ENCODE measurements at places on chromosomes 12 and 14. TPM values are rescaled to one million over a fixed set of nuclear protein-coding genes. Genes with fewer than 3 reads are reported as not detected.

PCNX1 gene
- 29.5 TPM for total RNA-seq

SRRM4 gene
- not detected for total RNA-seq

DNA sequence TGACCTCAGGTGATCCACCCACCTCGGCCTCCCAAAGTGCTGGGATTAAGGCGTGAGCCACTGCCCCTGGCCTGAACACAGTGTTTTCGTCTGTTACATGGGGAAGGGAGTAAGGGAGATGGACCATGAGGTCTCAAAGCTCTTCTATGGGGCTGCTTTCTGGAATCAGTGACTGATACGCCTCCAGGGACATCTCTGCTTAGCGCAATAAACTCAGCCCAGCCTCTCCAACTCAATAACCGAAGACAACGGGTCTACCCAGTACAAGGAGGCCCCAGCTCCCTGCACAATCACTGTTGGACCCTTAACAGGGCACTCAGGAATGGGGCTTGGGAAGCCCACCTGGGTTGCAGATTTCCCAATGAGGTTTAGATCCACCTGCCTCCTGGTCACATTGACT lies 42.6 kb upstream of the CHGA start:
- DNase-seq, result no peak

DNA sequence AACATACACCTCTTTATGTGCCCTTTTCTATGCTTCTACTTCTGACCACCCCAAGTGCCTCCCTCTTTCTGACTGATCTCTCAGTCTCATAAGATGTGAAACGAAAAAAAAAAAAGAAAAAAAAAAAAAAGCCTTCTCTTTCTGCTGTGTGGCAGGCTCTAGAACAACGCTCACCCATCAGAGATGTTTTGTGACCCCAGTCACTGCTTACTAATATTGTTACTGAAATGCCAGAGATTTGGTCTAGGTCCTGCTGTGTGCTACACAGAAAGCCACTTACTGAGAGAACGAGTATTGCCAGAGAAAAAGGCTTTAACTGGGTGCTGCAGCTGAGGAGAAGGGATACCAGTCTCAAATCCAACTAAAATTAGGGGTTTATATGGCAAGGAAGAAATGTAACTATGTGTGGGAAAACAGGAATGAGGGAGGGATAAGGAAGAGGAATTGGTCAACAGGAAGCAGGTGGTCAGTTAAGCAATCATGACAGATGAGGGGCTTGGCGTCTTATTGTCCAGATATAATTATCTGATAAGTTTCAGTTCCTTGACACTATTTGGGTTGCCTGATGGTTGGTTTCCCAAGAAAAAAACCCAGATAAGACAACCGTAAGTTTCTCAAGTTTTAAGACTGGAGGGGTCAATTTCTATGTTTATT lies 149.0 kb downstream of the NAV3 start:
- no peak for DNase-seq

- DNase-seq, result no peak
Measured at GRCh38 chr12:3753544-3754284, 805 bp upstream of the CRACR2A start.

DNA sequence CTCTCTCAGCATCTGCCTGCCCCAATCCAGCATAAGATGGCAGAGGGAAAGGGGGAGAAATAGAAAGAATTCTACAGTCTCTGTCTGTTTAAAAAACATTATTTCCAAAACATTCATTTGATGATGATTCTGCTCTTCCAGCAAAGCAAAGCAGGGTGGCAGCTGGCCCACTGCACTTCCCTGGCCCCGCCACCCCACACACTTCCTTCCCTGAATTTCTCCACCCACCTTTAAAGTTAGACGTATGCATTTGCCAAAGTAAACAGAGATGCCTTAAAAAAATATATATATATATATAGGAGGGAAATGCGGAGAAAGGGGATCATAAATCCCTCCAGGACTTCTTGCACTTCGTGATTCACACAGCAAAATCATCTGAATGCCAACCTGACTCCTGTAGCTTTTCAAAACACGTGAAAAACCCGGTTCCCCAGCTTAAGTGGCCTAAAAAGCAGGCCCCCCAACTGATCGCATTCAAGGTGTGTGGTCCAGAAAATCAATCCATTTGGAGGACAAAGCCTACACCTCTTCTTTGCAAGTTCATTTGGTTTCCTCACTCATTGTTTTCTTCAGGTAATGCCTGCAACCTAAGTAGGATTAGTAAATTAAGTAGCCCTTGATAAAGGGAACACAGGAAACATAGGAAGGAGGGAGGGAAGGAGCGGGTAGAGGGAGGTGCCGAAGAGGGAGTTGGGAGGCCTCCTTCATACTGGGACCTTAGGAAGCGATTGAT lies 68.8 kb downstream of the LLPH start:
- DNase-seq, result no peak

Data from liver (tissue), 10 donors.